ENCODE measurements at places on chromosomes 7 and 10.

DNA sequence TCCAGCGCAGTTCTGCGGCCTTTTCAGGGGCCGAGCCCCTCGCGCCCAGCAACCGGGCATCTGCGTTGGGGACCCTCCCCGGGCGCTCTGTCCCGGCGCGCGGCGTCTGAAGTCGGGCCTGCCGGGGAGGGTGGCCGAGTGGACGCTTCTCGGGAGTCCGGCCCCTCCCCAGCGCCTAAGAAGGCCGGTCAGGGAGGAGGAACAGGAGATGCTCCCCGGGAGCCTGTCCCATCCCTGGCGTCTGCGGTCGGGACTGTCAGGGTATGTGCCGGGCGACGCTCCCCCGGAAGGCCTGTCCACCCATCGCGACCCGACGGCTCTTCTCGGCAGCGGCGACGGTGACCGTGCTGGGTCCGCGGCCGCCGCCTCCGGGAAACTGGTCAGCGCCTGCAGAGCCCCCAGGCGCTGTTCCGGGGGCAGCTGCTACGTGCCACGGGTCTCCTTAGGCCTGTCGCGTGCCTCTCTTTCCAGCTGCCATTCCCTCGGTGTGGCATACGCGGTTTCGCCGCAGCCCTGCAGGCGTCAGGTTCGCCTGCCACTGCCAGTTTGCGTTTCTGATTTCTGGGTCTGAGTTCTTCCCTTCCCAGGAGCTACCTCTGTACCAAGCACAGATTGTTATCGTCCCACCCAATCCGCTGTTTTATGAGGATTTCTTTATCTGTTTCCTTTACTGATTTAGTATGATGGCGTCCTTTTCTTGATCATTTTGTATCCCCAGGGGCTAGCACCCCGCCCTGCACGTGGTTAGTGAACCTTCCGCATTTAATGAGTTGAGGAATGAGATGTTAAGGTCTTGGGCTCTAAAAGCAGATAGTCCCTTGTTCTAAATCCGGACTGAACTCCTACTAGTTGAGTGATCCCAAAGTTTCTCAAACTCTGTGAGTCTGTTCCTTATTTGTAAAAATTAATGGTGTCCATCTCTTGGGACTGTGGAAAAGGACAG, 782 bp downstream of the IFIT5 start:
- peak; percentile 34 for DNase-seq

GRCh38 chr7:1236132-1236661, 3.5 kb downstream of the UNCX start:
- no peak for DNase-seq

- DNase-seq, result no peak
Observed at GRCh38 chr7:23472556-23472955, 2.3 kb upstream of the IGF2BP3 start.

GRCh38 chr7:75798770-75799169, 14.8 kb downstream of the CCL24 start:
- no peak for DNase-seq

GRCh38 chr10:31739711-31740110, 188.9 kb downstream of the ARHGAP12 start:
- no peak for DNase-seq

DNA sequence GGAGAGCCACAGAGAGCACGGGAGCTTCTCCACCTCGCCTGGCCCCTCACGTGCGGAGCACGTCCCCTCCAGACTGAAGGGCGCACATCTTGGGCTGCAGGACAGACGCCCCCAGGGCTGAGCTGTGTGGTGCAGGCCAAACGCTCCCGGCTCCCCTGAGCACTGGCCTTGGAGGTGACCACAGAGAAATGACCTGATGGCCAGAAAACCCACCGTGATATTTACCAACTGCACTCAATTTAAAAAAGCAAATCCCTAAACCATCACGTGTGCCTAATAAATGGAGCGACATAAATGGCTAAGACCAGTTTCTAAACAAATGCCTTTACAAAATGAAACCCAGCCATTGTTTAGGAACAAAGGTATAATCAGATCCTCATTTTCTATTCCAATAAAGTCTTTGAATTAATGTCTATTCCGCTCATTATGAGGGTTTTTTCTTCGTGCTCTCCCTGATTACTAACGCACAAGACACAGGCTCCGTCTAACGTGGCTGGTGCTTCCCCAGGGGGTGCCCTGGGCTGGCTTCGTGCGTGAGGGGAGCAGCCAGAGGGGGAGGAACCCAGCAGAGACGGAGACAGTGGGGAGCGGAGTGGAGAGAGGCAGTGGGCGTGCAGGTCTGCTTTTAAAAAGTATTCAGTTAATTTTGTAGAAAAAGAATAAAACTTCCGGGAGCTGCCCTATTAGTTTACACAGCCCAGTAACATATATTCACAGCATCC, 190.3 kb downstream of the DNAJB6 start:
- no peak for DNase-seq

- DNase-seq, result no peak
Observed at GRCh38 chr7:30321882-30322192, 37.4 kb downstream of the ZNRF2 start.

DNA sequence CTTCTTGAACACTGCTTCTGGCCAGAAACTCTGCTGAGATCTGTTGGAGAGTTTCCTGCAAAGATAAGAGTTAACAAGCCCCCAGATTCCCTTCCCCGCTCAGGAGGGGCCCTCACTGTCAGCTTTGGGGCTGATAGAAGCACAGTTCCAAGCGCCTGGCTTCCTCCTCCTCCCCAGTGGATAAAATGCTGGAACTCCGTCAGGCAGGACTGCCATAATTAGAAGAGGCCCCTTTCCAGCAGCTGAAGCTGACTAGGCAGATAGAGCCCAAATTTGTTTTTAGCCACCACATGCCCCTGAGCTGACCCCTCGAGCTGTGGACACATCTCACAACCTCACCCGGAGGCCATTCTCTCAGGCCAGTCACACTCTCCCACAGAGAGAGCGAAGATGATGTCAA, 89.4 kb downstream of the TBXAS1 start:
- no peak for DNase-seq

- no peak for DNase-seq
Observed at GRCh38 chr10:20535897-20536881, 360.9 kb downstream of the NEBL start.

GRCh38 chr7:447523-447922, 72.1 kb downstream of the PDGFA start:
- no peak for DNase-seq

DNA sequence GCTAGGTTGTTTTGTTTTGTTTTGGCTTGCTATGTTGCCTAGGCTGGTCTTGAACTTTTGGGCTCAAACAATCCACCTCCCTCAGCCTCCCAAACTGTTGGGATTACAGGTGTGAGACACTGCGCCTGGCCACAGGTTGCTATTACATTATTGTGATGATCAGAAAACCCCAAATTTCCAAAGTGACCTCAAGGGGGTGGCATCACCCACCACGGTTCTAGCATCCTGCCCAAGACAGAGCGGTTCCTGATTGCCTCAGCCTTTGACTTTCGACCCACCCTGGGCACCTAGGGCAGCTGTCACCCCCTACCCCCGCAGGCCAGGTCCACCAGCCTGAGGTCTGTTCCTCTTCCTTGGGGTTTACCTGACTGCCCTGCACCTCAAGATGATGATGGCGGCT, 28.4 kb downstream of the SBDS start:
- no peak for DNase-seq

- DNase-seq, result no peak
Observed at GRCh38 chr10:122376364-122376961, 2.0 kb downstream of the PLEKHA1 start.

- DNase-seq, result no peak
Observed at GRCh38 chr10:132626761-132627665, 89.4 kb downstream of the INPP5A start.

DNA sequence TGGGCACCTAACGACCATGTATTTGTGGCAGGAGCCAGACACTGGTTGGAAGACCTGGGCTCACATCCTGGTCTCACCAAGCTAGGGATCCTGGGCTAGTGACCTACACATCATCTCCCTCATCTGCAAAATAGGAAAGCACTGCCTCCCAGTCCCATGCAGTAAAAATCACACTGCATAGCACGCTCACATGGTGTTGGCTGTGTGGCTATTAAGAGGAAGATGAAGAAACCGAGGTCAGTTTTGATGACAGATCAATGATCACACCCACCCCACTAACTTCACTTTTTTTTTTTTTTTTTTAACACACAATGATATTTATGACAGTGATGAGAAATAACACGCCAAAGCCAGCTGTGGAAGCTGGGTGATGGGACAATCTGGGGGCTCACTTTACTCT, 146.5 kb downstream of the RNF216 start:
- no peak for DNase-seq

GRCh38 chr7:101724957-101725356, 92.5 kb upstream of the CUX1 start:
- DNase-seq, result no peak

- no peak for DNase-seq
Observed at GRCh38 chr10:51696251-51696650, 3.1 kb downstream of the CSTF2T start.

DNA sequence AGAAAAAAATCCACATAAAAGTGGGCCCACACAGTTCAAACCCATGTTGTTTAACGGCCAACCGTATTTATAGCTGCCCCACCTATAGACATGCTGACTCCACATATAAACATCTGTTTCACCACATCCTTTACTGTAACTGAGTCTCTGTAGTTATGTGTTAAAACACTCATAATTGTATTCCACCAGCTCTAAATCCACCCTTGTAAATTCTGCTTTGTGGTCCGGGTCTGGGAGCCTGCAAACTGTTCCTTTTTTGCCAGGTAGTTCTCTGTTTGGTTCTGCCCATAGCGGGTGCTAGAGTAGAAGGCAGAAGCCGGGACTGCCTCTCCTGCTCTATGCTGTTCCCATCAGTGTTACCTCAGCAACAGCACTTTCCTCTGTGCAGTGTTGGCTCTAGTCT, 20.2 kb upstream of the FHIP2A start:
- no peak for DNase-seq

- no peak for DNase-seq
Observed at GRCh38 chr10:26212511-26212910, 4.1 kb upstream of the GAD2 start.

GRCh38 chr7:24249266-24249665, 34.7 kb upstream of the NPY start:
- no peak for DNase-seq

DNA sequence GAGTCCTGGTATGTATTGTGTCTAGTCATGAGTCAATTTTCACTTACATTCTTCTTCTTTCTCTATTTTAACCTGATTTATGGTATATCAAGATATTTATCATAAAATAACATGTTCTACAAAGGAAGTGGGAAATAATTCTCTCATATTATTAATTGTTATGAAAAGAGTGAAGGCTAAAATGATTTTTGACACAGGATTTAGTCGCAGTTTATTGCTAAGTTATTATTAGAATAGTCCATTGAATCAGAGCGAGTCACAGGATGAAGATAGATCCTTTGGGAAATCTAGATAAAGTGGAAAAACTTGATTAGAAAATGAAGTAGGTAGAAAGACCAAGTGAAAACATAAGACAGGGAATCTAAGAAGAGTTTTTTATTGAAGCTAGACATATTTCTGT, 184.3 kb upstream of the DGKB start:
- DNase-seq, result no peak

GRCh38 chr7:55132890-55133551, 114.2 kb downstream of the EGFR start:
- DNase-seq, result no peak
